Effector memory CD8-positive, alpha-beta T cell (primary cell): ENCODE measurements at places on chromosomes 6 and 20.

GRCh38 chr6:100996409-100996808, 115.3 kb upstream of the ASCC3 start:
- no peak for DNase-seq

- DNase-seq, result no peak
Measured at GRCh38 chr6:11152581-11152980, 41.1 kb upstream of the ERVFRD-1 start.

DNA sequence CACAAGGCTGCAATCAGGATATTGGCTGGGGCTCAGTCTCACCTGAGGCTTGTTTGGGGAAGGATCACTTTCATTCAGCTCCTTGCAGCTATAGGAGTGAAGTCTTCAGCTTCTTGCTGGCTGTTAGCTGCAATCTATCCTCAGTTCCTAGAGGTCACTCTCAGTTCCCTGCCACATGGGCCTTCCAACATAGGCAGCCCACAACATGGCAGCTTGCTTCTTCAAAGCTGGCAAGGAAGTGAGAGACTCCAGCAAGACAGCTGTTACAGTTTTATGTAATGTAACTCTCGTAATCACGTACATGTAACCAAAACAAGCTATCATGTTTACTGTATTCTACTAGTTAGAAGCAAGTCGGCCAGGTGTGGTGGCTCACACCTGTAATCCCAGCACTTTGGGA, 226.9 kb downstream of the CDC5L start:
- no peak for DNase-seq

DNA sequence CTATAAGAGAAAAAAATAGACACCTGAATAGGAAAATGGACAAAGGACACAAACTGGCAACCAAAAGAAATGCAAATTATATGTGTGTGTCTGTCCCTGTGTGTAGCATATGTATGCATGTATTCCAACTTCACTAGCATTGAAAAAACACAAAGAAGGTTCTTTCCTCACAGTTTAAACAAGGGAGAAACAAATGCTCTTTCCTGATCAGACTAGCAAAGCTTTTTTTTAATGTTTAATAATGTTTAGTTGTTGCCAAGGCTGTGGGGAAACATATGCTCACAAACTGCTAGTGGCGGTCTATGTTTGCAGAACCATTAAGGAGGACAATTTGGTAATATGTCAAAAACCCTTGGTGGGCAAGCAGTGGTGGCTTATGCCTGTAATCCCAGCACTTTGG, 22.4 kb downstream of the SMLR1 start:
- DNase-seq, result no peak

- no peak for DNase-seq
Measured at GRCh38 chr6:113619077-113619476, 238.1 kb upstream of the MARCKS start.

GRCh38 chr6:25314509-25315175, 35.5 kb downstream of the CARMIL1 start:
- DNase-seq, result no peak

- no peak for DNase-seq
Measured at GRCh38 chr6:141878686-141879085, 254.0 kb upstream of the GJE1 start.

GRCh38 chr6:89368107-89368506, 15.6 kb upstream of the UBE2J1 start:
- peak; percentile 56 for DNase-seq

GRCh38 chr20:2397091-2397490, 16.4 kb downstream of the TGM6 start:
- DNase-seq, result no peak

- no peak for DNase-seq
Measured at GRCh38 chr6:43435682-43436437, 8.5 kb downstream of the ABCC10 start.

- DNase-seq, result no peak
Measured at GRCh38 chr6:2127484-2127911, 117.9 kb downstream of the GMDS start.

GRCh38 chr6:4610256-4610655, 165.9 kb upstream of the CDYL start:
- DNase-seq, result no peak

- DNase-seq, result no peak
Measured at GRCh38 chr6:64034291-64034690, 398.7 kb downstream of the PHF3 start.

DNA sequence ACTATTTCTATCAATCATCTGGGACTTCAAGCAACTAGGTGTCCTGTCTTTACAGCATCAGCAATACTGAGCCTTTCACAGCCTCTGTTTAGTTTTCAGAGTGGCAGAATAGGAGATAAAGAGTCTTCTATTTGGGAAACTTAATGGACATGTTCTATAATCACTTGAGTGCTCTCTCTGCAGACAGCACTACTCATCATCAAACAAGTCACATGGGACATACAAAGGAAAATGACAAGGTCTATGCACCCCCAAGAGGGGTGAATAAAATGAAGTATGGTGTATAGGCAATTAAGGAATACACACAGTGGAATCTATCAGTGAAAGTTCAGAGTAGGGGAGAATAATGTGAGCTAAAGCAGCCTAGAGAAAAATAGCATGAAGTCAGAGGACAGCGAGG, 237.8 kb upstream of the THEMIS start:
- no peak for DNase-seq

DNA sequence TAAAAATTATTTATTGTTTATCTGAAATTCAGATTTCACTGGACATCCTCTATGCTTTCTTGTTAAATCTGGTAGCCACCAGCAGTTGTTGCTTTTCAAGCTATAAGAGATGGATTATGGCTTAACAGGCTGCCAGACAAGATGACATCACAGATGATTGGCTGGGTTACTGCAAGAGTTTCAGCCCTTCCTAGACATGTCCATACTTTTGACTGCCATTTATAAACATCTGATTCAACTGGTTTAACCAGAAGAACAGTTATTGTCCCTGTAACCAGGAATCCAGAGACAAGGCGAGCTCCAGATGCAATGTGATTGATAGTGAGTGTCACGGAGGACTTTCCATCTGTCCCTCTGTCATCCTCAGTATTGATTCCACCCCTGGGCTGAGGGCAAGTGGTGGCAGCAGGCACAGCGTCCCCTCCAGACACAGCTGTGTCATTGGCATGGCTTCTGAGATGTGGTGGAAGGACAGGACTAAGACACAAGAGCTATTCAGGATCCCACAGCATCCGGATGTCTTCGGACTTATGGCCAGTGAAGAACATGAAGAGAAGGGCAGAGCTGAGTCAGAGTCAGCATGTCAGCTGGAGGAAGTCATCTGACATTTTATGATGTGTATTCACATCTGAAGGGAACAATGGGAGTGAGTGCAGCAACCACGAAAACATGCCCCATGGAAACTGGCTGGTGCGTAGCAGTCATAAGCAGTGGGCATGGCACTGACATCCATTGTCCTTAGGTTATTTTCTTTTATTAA, 284.5 kb upstream of the CDYL start:
- DNase-seq, result no peak

- DNase-seq, result no peak
Measured at GRCh38 chr6:24076011-24076410, 50.0 kb upstream of the NRSN1 start.

GRCh38 chr20:53900380-53900999, 169.9 kb downstream of the BCAS1 start:
- DNase-seq, result no peak

DNA sequence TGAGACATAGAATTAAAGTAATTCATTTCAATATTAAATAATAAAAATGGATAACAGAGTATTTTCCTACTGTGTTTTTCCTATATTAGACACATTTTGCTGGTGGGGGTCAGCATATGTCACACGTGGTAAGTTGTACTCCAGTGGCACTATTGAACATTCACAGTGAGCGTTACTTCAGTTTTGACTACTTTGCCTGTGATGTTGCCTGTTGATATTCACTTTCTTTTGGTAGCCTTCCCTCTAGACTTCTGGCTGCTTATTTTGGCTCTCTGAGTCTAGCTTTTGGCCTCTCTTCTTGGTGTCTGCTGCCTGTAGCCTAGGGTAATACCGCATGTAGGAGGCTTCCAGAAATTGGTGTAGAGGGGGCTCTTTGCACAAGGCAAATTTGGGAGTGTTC, 64.4 kb upstream of the TFB1M start:
- no peak for DNase-seq
